Activated CD4-positive, alpha-beta T cell treated with anti-CD3 and anti-CD28 coated beads, Interleukin-2, amount 50 U/mL, for 16 hours (primary cell): ENCODE measurements at places on chromosomes 3 and 15.
A peak's percentile ranks its signal among the peaks of the same experiment; 100 is the strongest.

DNA sequence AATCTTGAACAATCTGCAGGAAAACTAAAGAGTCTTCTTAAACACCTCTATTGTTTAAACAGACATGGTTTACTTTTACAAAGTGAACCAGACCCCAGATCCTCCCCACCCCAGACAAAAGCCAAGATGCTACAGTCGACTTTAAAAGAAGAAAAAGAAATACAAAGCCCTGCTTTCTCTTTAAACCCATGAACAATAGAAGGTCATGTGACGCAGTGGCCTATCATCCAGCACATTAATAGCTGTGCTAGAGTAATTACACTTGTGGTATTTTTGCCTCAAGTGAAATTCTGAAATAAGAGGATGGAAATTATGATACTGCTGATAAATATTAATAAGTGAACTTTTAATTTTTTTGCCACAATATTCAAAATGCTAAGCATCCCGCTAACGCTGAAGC lies 613.4 kb downstream of the FOXP1 start:
- DNase-seq: no peak

GRCh38 chr3:132635052-132635451 lies 24.6 kb downstream of the ACAD11 start:
- DNase-seq: no peak

GRCh38 chr15:72604794-72605193 lies 49.7 kb upstream of the GOLGA6B start:
- no peak for DNase-seq

- no peak for DNase-seq
These were observed 80.2 kb upstream of the ACP3 start for GRCh38 chr3:132236701-132237651.

DNA sequence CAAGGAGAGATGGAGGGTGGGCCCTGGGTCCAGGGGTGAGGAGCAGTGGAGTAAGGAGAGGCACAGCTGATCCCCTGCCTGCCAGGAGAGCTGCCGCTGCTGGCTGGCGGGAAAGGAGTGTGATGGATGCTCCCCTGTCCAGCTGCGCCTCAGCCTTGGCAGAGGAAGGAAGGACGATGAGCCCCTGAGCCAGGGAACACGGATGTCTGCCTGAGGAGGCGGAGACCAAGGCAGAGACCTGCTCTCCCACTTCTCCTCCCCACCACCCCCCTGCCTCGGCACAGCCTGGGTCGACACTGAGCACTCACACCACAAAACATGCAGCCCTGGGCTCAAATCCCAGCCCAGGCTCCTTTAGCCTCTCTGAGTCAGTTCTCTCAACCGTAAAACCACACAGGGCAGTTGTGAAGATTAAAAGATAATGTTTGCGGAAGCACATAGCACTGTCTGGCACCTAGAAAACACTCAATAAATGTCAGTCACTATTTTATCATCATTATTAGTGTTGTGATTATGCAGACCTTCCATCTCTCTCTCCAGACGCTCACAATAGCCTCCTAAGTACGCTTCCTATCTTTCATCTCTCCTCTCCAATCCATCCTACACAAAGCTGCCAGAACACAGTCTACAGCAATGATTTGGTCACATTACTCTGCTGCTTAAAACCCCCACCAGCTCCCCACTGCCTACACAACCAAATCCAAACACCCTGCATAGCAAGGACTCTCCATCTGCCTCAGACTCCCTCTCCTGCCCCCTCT lies 52.2 kb downstream of the SEMA5B start:
- peak; percentile 81 for DNase-seq

DNA sequence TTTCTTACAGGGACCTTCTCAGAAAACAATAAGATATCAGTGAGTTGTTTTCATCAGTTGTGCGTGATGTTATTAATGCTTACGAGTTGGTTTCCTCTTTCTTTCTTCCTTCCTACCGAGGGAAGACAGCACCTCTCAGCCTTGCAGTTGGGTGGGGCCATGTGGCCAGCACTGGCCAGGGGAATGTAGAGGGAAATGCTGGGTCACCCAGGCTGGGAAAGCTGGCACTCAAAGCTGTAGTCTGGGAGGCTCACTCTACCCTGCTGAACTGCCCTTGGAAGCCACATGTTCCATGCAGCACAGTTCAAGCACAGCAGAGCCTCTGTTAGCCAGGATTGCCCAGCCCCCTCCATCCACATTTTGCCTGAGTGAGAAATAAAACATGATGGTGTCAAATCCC lies 10.1 kb upstream of the CHCHD6 start:
- no peak for DNase-seq

- DNase-seq: no peak
These were observed 46.8 kb downstream of the LSM3 start for GRCh38 chr3:14225421-14225820.
